ENCODE measurements at places on chromosomes 5 and 9.

GRCh38 chr5:170186156-170186555, 46.6 kb upstream of the C5orf58 start:
- DNase-seq = no peak

DNA sequence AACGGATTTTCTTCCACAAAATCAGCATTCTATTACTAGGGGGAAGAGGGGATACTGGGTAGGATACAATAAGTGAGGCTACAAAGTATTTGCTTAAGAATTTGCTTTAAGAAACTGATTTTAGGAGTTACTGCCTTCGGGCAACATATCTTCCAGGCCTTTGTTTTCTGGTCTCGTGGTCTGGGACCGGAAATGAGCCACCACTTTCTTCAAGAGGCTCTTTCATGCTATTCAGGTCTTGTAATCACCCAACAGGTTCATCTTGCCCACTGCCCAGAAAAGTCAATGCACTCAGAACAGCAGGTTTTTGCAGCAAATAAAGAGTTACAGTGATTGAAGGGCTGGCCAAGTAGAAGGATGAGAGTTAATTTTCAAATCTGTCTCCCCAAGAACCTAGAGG, 6.6 kb upstream of the AOPEP start:
- no peak for DNase-seq

- DNase-seq = no peak
These were observed 30.4 kb upstream of the KLF9 start for GRCh38 chr9:70444904-70445303.

- no peak for DNase-seq
These were observed 116.5 kb upstream of the OTULINL start for GRCh38 chr5:14465116-14465515.

DNA sequence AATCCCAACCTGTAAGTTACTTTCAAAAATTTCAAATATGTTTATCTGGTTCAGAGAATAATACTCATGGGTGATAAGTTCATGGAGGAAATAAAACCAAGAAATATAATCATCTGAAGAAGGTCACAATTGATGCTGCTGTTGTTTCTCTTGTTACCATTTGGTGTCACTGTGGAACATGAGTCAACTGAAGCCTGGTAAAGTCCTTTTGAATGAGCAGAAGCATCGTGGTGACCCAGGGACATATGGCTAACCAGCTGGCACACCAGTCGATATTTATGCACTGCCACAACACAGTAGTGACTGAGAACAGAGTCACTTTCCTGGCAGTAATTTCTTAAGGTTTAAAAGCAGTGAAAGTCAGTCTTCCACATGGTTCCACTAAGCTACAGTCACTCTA, 612.9 kb upstream of the TLE4 start:
- no peak for DNase-seq

DNA sequence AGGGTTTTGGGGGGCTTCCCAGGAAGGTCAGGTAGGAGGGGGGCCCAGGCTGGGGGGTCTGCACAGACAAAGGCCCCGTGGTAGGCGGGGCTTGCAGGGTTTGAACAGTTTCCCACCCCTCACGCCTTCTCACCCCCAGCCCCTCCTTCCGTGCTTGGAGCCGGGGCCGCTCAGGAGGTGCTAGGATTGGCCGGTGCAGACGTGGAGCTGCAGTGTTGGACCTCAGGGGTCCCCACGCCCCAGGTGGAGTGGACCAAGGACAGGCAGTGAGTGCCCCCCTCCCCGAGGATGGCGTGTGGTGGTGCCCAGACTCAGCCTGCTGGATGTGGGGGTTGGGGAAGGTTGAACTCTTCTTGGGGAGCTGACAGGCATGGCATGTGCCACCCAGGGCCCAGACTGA, 83.8 kb downstream of the HMCN2 start:
- DNase-seq = no peak

GRCh38 chr5:172953776-172954675, 5.2 kb upstream of the RPL26L1 start:
- no peak for DNase-seq

DNA sequence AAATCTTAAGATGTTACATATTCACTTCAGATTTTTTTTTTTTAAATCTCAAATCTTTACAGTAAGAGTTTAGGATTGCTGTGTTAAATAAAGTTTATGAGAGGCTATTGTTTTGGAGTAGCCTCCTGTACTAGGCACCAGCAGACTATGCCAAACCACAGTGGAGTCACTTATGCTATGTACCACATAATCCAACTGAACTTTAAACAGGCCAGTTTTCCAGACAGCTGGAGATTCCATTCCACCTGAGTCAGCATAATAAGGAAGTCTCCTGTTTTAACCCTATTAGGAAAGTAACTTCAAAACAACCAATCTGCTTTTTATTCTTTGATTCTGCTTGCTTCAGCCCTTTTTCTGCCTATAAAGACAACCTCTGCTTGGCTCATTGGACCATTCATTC, 205.2 kb downstream of the CSNK1G3 start:
- DNase-seq = no peak

GRCh38 chr9:100587375-100587774, 9.5 kb downstream of the CAVIN4 start:
- no peak for DNase-seq

GRCh38 chr9:71826279-71826678, 58.0 kb upstream of the CEMIP2 start:
- DNase-seq = no peak

GRCh38 chr5:107864793-107865192, 194.1 kb upstream of the EFNA5 start:
- no peak for DNase-seq

GRCh38 chr5:59786334-59786805, 107.2 kb downstream of the PDE4D start:
- no peak for DNase-seq

- DNase-seq = no peak
These were observed 25.1 kb downstream of the IL7R start for GRCh38 chr5:35881758-35882157.

GRCh38 chr9:32247168-32247567, 137.3 kb upstream of the ACO1 start:
- no peak for DNase-seq
